ENCODE measurements at places on chromosomes 4 and X.

DNA sequence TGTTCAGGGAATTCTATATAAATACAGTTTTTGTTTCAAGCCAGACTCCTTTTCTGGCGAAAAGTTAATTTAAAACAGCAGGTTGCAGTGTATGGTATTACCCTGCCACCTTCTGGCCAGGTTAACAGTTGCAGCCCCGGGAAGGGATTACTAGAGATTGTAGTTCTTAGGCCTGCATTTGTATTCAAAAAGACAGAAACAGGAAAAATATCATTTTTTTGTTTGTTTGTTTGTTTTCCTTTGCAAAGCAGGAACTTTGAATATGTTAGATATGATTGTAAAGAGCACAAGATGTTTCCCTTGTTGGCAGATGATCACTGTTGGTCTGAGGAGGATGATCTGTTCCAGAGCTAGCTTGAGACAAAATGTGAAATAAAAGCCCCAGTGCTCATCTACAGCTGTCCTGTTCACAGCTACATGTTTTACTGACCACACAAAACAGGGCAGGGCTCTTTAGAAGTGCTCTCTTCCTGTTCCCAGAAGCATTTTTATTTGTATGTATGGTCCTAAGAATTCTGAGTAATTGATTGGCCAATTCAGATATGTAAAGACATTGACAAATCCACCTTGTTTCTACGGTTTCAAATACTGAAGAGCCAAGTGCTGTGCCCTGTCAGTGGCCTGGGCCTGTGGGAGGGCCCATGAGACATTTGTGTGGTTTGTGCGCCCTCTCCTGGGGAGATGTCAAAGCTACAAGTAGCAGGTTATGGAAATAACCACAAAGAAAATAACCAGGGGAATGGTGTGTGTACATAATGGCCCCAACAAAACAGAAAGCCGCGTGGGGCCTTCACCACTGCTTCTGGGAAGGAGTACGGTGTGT is 57.9 kb downstream of the CLDN22 start:
- peak; percentile 82 for DNase-seq

GRCh38 chr4:2163311-2163821 is 78.6 kb downstream of the HAUS3 start:
- DNase-seq: no peak

GRCh38 chr4:138475116-138475515 is 233.0 kb upstream of the SLC7A11 start:
- DNase-seq: no peak

- DNase-seq: no peak
These were observed 193.4 kb downstream of the NR3C2 start for GRCh38 chr4:148248824-148249223.

DNA sequence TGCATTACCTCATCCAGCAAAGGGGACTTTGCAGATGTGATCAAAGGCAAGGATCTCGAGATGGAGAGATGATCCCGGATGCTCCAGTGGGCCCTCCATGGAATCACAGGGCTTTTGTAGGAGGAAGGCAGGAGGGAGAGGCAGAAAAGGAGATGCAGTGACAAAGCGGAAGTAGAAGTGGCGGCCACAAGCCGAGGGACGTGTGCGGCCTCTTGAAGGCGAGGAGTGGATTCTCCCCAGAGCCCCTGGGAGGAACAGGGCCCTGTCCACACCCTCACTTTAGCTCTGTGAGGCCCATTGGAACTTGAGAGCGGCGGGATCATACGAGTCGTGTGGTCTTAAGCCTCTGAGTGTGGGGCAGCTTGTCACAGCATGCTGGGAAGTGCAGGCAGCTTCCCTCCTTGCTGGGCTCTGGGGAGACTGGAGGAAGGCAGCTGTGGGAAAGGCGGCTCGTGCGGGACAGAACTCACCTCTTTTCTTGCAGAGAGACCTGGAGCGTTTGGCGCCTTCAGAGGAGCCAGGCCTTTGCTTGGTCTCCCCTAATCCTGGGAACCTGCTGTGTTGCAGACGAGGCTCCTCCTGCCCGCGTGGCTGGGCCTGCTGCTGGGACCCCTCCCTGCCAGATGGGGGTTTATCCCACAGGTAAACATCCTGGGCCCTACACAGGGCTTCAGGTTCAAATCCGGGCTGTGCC is 10.2 kb downstream of the SH3TC1 start:
- no peak for DNase-seq

DNA sequence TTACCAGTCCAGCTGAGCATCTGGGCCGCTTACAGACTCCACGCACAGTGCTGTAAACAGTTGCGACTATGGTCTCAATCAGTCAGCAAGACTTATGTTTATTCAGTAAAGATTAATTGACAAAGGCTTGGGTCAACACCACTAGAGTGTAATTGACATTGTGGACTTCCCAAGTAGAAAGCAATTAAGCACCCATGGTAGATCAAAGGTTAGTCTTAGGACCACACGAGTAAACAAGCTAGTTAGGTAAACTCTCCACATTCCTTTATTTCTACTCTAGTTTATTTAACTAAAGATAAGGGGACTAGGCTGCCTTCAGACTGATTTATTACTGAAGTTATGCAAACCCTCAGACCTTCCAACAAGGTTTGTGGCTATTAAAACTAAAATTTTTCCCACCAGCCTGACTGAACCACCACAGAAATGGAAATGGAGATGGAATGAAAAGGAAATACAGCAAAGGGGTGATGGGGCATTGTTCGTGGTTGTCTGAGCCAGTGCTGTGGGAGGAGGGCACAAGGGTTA is 44.2 kb downstream of the MTHFD2L start:
- no peak for DNase-seq

DNA sequence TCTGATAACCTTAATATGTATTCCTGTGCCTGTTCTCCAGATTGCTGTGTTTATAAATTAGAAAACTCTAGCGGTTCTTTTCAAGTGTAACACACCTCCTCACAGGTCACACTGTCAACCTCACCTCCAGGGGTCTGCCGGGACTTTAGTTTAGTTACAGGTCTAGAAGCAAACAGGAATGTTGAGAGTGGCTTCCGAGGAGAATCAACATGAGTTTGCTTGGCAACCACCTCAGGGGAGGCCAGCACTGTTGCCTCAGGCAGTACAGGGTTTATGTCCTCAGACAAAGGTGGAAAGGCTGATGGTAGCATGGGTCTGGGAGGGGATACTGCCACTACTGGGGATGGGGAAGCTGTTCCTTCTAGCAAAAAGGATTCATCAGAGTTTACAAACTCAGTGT is 438.0 kb downstream of the DTHD1 start:
- no peak for DNase-seq

DNA sequence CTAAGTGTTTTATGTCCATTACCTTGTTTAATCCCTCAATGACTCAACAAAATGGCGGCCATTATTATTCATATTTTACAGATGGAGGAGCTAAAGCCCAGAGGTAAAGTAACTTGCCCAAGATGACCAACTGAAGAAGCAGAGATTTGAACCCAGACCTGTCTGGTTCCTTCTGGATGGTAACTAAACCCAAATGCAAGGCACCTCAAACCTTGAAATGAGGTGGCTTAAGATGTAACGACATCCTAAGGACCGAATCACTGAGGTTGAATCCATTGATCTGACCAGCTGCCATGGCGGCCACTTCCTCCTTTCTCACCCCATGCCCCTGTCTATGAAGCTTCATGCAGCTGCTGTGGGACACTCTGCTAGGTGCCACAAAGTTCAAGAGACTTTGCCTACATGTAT is 932 bp downstream of the TLR10 start:
- no peak for DNase-seq

- no peak for DNase-seq
These were observed 31.0 kb downstream of the AFAP1 start for GRCh38 chr4:7908668-7909067.

DNA sequence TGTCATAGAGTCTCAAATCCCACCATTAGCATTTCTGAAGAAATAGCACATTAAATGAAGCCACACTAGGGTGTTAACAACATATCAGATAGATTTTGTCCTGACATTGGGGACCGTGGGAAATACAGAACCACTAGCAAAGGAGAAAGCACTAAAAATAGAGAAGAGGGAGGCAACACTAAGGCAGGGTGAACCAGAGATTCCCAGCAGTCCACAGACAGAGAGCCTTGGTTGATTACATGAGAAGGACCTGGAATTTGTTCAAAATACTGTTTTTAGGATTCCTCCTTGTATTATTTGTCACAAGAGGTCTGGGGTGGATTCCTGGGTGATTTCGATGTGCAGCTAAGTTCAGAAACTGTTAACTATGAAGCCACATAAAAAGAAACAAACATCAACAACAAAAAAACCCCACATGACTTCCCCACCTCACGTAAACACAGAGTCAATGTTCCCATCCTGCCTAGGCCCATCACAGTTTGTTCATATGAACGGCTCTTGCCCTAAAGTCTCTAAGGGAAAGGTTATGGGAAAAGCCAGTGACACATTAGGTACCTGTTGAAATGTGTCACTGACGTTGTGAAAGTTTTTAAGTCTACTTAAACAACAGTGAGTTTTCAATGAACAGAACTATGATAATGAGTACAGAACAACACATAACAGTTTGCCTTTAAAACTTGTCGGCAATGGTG is 23.6 kb upstream of the GRSF1 start:
- no peak for DNase-seq

DNA sequence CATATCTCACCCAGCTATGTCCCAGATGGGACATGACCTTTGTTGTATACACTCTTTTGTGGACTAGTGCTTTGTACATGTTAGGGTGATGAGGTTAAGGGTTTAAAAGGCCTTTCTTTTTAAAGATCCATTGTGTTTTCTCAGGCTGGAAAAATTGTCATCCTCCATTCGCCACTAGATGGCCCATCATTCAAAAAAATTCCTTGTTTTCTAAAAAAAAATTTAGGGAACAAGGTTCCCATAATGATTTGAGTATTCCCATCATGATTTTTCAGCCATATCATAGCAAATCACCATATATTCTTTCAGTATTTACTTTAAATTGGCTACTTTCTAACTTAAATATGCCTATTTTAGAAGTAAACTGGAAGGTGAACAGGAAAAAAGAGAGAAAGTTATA is 91.9 kb upstream of the TMEM164 start:
- no peak for DNase-seq

GRCh38 chr4:165785337-165785736 is 87.7 kb upstream of the TLL1 start:
- DNase-seq: no peak

GRCh38 chr4:184688447-184688846 is 38.9 kb downstream of the PRIMPOL start:
- no peak for DNase-seq

DNA sequence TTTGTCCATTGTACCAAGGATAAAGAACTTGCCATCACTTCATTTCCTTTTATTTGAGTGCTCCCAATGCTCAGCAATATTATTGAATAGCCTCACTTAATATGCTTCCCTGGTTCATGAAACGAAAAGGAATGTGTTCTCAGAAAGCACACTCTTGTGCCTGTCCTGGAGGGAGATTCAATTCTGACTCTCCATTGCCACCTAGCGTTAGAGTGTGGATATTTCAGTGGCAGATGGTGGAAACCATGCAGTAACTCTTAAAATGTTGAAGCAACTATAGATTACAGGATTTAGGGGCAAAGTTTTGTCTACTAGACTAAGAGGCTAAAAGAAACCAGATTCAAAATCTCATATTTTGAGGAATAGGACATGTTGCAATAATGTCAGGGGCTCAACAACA is 36.0 kb downstream of the GAB3 start:
- no peak for DNase-seq

DNA sequence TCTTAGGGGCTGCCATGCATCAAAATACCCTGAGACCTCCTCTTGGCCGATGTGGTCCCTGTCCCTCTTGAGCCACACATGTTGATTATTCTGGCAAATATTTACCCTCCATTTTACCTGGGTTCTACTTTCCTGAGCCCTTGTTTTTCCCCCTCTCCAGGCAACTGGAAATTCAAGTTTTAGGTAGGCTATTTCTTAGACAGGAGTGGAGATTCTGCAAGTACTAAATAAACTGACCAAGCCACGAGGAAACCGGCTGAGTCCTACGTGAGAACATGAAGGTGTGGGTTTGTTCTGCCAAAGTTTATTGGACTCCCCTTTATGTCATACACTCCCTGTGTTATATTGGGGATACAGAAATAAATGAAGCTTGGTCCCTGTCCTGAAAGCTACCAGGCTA is 88.1 kb downstream of the RTL5 start:
- no peak for DNase-seq

DNA sequence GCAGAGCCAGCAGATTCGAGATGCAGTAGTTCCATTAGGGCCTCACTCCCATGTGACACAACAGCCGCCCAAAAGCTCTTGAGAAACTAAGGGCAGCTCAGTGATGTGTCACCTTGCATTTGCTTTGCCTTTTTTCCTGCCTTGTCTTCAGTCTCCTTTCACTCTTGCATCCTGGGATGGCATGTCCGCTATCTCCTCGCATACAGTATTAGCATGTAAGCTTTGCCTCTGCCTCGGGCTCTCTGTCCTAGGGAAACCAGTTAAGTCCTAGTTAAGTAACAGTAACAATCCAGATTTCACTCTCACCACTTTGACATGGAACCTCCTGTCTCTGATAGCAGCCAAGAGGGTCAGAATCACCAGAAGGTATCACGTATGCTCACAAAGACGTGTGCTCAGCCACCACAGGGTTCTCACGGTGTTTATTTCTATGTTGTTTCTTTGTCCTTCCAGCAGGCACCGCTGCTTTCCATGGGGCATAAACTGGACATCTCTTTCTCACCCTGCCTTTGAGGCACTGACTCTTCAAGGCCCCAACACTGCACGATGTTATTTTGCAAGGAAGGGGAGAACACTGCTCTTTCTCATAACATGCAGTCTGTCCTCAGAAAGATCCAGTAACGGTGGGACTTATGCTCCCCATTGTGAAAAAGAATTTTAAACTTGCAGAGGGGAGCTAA is 26.7 kb upstream of the SORBS2 start:
- no peak for DNase-seq

DNA sequence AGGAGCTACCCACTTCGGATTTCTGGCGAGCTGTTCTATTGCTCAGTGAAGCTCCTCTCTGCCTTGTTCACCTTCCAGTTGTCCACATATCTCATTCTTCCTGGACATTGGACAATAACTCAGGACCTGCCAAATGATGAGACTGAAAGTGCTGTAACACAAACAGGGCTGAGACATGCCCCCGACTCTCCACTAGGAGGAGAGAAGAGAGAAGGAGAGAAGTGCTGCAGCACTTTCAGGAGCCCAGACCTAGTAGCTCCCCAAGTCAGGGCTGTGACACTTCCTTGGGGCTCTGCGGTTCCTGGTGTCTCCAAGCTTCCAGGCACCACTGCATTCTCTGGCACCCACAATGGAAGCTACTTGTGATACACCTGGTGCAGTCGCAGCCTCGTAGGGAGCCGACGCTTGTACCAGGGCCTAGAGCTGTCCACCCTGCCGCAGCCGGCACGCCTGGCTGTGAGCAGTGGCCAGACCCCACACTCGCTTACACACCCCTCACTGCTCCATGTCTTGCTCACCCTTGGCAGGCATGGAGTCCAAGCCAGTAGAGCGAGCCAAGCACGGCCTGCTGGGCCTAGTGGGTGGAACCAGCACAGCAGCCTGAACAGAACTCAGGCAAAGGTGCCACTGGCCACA is 234.9 kb downstream of the TECRL start:
- no peak for DNase-seq

- no peak for DNase-seq
These were observed 22.6 kb upstream of the TLR7 start for GRCh38 chrX:12844319-12844718.

- DNase-seq: no peak
These were observed 86.7 kb downstream of the HAUS3 start for GRCh38 chr4:2155246-2155645.

- DNase-seq: no peak
These were observed 155.1 kb downstream of the PPP3CA start for GRCh38 chr4:101192244-101192643.

GRCh38 chrX:101081231-101081630 is 2.6 kb downstream of the TMEM35A start:
- DNase-seq: no peak

- no peak for DNase-seq
These were observed 59.2 kb downstream of the ADGRG2 start for GRCh38 chrX:19063030-19063429.

All from left ventricle myocardium superior (tissue), 1 donor.